ENCODE measurements at places on chromosomes 5 and 9.

GRCh38 chr5:166285361-166285760 lies 2006.1 kb upstream of the WWC1 start:
- DNase-seq: no peak

DNA sequence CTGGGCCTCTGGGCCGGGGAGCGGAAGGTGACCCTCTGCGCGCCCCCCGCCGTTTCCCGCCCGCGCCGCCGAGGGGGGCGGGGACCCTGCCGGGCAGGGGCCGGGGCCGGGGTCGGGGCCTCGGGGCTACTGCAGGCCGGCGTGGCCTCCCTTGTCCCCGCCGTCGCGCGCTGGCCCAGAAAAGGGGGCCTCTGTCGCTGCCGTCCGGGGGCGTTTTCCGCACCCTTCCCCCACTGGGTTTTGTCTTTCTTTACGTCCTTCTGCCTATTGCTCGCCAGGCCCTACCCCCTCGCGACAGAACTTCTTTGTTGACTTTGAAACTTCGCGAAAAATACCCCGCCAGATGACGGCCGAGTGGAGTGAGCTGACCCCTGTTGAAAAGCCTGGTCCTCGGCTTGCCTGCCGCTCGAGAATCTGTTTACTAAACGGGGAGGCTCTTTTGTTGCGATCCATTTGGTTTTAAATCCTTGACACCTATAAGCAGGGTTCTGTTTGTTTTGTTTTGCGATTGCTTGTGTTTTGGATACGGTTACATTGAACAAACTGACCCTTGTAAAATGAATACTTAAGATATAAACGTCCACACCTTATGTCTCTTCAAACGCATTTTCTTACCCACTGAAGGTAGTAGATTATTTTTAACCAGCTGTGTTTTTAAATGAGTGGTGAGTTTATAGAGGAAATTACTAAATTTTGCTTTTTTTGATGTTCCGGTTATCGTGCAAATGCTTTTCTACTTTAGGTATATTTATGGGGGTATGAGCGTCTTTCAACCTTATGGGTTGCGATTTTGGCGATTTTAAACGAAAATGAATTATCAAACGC lies 765 bp downstream of the MARCHF6 start:
- peak; percentile 31 for DNase-seq

DNA sequence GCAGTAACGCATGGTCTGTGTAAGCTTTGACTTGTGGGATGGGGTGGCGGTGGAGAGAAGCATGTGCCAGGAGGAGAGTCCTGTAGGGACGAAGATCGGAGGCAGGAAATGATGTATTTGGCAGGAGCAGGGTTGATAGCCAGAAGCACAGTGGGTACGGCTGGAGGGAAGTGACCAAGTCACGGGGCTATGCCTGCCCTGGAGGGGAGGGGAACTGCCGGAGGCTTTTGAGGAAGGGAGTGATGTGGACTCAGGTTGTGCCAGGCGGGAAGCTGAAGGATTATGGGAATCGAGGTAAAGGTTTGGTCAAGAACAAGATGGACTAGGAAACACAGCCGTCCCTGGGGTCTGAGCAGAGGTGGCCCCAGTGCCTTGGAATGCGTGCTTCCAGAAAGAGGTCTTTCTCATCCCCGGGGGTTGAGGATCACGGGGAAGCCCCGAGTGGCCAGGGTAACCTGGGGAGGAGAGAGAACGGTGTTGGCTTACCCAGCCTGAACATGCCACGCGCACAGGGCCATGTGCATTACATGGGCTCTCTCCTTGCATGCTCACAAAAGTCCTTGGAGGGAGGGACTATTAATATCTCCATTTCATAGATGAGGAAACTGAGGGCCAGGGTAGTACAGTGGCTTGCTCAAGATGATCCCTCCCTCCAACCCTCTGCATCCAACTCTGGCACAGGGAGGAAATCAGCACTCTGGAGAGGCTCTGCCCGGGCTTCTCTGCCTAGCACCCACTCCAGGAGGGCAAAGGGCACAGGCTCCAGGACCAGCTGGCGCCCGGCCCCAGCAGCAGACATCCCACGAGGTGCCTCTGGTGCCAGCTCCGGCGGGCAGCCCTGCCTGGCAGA lies 253.8 kb downstream of the PBX3 start:
- no peak for DNase-seq

GRCh38 chr5:79955941-79956670 lies 35.0 kb downstream of the MTX3 start:
- no peak for DNase-seq

DNA sequence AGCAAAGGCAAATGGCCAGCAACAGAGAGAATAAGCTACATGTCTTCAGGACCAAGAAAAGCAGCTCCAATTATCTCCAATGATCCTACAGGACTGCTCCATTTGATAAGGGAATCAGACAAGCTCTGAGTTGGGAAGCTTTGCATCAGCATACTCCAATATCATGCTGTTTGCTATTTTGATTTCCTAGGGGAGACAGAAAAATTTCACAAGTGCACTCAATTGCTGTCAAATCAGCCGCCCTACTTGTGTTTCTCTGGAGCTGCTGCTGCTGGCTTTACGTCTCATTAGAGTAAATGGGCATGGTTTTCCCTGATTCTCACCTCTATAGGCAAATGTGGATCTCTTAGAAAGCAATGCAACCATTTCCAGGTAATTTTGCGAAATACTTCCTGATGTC lies 201.7 kb downstream of the PRELID2 start:
- DNase-seq: no peak

- DNase-seq: no peak
Observed at GRCh38 chr9:96859461-96860198, 5.3 kb upstream of the ZNF782 start.

- no peak for DNase-seq
Observed at GRCh38 chr9:84419031-84419602, 78.6 kb upstream of the SLC28A3 start.

- DNase-seq: no peak
Observed at GRCh38 chr5:144192661-144193060, 22.0 kb downstream of the KCTD16 start.

- DNase-seq: no peak
Observed at GRCh38 chr9:124502711-124503702, 4.2 kb downstream of the NR5A1 start.

- no peak for DNase-seq
Observed at GRCh38 chr5:114377946-114378345, 16.1 kb downstream of the KCNN2 start.

DNA sequence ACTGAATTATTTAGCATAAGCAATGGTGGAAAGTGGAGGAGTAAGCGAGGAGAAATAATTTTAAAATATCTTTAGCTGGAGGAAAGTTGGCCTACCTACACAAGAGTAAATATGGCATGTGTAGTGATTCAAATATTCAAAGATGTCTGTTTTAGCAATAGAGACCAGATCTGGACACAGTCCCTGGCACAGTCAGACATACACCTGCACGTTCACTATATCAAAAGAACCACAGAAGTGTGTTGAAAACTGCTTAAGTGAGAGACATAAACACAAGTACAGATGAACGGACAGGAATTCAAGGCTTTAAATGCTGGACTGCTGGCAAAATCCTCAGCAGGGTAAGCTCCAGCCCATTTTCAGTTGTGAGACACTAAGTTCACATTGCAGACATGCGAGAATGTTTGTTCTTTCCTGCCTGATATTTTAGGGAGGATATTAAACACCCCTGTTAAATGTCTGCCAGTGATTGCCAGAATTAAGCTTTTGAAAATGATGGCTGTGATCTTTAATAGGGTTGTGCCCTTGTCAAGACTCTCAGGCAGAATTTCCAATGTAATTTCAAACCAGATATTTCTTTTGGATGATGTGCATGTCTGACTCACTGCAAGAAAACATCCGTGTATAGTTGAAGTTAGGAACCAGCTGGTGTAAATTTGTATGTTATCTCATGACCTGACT lies 810.6 kb downstream of the TLE4 start:
- DNase-seq: no peak

DNA sequence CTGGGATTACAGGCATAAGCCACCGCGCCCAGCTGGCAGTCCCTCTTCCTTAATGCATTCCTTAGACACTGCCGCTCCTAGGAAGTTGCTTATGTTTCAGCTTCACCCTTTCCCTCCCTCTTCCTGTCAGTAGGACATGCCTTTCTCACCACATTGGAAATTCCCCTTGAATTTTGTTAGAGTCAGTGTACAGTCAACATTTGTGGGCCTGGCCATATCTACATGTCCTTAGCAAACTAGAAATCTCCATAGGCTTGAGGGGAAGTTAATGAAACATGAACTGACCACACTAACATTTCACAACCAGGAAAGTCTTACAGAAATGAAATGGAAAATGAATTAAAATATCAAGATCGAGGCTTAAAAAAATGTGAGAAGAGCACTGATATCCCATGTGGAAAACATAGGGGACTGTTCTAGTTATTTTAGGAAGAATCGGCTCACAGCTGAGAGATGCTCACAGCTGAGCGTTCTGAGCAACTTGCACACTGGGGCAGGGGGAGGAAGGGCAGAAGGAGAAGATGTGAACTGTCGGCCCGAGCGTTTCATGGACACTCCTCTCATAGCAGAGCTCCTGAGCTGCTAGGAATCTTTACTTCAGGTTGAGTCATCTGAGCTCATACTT lies 21.1 kb upstream of the LVRN start:
- no peak for DNase-seq
